Stimulated activated CD8-positive, alpha-beta memory T cell treated with anti-CD3 and anti-CD28 coated beads, Interleukin-2, amount 100 ng/mL, for 48 hours (primary cell): ENCODE measurements at places on chromosomes 3 and 15.

- no peak for DNase-seq
Measured at GRCh38 chr15:27871902-27872260, 227.2 kb downstream of the OCA2 start.

DNA sequence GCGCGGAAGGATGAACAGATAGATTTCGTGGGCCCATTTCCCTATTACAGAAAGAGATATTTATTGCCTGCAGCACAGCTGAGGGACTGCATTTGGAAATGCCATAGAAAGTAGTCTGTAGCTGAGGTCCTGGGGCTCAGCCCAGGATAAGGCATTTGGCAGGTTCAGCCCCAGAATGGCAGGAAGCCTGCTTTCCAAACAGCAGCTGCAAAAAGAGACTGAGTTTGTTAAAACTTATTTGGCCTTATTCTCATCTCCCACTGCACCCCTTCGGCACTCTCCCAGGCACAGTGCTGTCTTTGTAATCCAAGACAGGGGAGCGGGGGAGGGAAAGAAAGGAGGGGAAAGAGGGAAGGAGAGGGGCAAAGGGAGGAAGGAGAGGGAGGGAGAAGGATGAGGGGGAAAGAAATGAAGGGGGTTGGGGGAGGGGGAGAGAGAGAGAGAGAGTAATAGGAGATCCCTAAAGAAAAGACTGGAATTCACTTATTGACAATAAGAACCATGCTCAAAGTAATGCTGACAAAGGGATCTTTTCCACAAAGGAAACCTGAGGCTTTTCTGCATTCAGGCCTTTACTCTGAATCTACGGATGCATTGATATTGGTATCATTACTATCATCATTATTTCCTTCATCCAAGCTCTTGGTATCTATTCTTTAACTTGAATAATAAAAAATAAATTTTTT lies 94.0 kb upstream of the LRRN1 start:
- DNase-seq = no peak

DNA sequence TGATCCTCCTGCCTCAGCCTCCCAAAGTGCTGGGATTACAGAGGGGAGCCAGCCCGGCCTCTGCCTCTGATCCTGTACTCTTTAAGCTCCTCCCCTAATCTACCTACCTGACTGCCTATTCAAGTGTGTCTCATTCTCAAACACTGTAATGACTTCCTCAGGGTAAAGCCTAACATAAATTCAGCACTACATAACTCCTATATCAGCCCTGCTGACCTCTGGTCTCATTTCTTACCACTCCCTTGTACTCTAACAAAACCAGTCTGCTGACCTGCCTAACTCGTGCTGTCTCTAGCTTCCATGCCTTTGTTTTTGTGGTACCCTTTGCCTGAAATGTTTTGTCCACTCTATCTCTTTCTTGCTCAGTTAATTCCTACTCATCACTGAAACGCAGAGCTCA lies 172.1 kb upstream of the IL12A start:
- no peak for DNase-seq

DNA sequence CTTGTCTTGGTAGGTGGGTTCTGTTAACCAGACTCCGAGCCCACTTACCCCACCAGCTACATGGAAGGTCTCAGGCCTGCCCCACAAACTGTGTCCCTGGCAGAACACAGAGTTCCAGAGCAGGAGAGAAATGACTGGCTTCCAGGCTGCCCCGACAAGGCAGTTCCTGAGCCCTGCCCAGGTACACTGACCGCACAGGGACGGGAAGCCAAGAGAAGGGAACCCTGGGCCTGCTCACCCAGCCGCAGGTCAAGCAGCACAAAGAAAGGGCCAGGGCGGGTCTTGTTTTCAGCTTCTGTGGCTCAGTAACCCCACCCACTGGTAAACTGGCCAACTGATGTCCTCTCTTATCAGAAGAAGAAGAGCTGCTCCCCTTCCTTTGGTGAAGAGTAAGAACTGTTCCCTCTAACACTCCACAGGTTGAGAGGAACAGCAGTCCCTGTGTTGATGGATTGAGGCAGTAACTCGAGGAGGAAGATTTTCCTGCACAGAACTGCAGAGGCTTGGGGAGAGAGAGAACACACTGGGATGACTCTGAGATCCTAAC lies 68.4 kb downstream of the CRTC3 start:
- DNase-seq = no peak

GRCh38 chr3:66303491-66303901 lies 82.7 kb downstream of the SLC25A26 start:
- no peak for DNase-seq

DNA sequence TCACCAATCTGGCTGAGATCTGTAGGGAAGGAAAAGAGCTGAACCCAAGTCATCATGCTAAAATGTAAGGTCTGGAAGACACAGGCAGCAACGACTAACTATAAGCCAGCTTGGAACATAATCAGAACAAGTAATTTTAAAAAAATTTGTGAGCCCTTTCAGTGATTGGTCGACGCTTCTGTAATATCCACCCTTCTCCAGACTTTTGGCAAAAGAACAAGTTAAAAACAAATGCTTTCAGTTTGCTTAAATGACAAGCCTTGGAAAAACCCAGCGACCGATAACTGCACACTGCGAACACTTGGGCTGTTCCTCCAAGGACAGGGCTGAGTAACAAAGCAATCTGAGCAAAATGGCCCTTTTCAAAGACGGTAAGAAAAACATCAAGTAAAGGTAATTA lies 49.6 kb downstream of the PCSK6 start:
- DNase-seq = no peak

GRCh38 chr3:55030938-55031337 lies 103.1 kb upstream of the LRTM1 start:
- no peak for DNase-seq

GRCh38 chr15:49238342-49238741 lies 68.3 kb downstream of the GALK2 start:
- DNase-seq = no peak

GRCh38 chr3:156413293-156413892 lies 141.5 kb downstream of the SSR3 start:
- DNase-seq = no peak

- DNase-seq = no peak
Measured at GRCh38 chr3:180762866-180763265, 83.6 kb upstream of the CCDC39 start.

DNA sequence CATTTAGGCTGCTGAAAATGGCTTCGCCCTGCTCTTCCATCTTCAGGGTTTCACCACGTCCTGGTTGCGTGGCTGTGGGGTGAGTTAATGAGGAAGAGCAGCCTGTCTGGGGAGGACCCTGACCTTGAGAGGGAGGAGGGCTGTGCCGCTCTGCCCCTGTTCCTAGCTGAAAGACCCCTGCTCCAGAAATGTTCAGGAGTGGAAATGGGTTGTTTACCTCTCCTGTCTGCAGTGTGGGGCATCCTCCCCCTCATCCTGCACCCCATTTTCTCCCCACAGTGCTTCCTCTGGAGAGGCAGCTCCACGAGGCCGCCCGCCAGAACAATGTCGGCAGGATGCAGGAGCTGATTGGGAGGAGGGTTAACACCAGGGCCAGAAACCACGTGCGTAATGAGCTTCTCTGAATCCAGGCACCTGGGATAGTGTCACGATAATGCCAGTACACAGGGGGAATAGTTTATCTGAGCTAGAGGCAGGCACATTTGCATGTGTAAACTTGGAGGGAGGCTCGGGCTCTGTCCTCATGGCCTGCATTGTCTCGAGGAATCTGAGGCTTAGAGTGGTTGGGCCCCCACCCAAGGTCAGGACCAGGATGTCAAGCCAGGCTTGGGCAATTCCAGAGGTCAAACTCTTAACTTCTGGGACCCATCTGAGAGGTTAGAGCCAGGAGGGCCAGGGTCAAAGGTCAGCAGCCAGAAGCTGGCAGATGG lies 4.0 kb downstream of the ANKDD1A start:
- DNase-seq = no peak

- no peak for DNase-seq
Measured at GRCh38 chr15:99435877-99436541, 129.8 kb upstream of the MEF2A start.

DNA sequence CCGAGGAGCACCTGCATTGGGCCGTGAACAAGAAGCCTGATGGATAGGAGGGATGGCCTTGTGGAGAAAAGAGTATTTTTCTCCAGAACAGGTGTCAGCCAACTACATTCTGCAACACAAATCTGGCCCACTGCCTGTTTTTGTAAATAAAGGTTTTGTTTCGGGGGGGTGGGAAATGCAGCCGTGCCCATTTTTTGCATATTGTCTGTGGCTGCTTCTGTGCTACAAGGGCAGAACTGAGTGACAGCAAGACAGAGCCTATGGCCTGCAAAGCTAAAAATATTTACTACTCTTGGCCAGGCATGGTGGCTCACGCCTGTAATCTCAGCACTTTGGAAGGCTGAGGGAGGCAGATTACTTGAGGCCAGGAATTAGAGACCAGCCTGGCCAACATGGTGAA lies 95.9 kb upstream of the AKAP13 start:
- no peak for DNase-seq

DNA sequence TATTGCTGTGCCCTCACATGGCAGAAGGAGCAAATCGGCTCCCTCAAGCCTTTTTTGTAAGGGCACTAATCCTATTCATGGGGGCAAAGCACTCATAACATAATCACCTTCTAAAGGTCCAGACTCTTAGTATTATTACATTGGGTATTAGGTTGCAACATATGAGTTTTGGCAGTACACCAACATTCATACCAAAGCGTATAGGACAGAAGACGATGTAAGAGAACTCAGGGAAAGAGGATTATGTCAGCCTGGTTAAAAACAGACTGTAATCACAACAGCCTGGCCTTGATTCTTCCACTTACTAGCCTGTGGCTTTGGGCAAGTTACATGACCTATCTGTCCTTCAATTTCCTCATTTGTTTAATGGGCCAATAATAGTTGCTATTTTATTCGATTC lies 828.5 kb upstream of the NECTIN3 start:
- no peak for DNase-seq

DNA sequence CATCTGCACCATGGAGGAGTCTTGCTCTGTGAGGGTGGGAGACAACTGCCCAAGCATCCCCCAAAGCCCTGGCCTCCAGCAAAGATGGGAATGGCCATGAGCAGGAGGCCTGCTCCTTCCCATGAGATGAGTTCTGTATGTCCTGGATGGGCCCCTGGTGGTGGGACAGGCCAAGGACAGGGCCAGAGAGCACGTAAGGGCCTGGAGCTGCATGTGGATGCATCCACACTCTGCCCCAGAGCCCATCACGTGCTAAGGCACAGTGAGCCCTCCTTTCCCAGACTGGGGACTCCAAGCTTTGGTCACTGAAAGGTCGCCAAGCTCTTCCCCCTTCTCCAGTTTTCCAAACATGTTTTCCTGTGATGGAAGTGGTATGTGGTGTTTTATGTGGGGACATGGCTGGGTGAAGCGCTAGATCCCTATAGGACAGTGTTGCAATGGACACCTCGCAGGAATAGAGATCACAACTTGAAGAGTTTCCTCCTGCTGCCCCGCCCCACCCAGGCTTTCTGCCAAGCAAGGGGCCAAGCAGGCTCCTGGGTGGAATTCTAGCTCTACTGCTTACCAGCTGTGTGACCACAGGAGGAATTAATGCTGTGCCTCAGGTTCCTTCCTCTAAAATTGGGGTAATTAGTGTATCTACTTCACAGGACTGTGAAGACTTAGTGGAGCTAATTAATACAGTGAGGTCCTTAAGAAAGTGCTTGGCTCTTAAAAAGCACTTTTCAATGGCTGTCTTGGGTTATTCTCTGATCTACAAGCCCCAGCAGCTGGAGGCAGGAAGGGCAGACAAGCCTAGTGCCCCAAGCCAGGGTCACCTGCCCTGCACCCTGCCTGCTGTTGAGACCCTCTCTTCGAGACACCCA lies 106.4 kb upstream of the RPL32 start:
- no peak for DNase-seq

- no peak for DNase-seq
Measured at GRCh38 chr15:85742186-85742821, 52.4 kb downstream of the KLHL25 start.

GRCh38 chr3:192816351-192816750 lies 89.0 kb upstream of the FGF12 start:
- no peak for DNase-seq

DNA sequence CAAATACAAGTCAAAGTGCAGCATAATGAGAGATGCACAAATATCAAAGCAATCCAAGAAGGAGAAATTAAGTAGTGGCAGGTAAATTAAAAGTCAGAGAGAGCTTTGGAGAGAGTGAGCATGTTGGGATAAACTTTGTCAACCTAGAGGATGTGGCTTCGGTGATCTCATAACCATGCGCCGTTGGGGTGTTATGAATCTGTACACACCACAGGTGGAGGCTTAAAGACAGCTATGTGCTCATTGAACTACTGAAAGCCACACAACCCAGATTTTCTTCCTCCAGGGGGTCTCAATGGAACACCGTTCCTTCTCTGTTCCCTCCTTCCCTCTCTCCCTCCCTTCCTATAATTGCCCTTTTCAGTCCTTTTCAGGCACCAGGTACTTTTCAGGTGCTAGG lies 52.0 kb downstream of the SUCNR1 start:
- DNase-seq = no peak

GRCh38 chr15:40097968-40098476 lies 10.7 kb downstream of the BMF start:
- DNase-seq = no peak

- DNase-seq = no peak
Measured at GRCh38 chr3:62567097-62568021, 194.0 kb upstream of the FEZF2 start.

- no peak for DNase-seq
Measured at GRCh38 chr3:147538034-147538433, 128.9 kb downstream of the ZIC1 start.

- no peak for DNase-seq
Measured at GRCh38 chr15:99764522-99764921, 31.3 kb upstream of the LYSMD4 start.

GRCh38 chr3:62057339-62058047 lies 315.9 kb downstream of the FEZF2 start:
- no peak for DNase-seq

- no peak for DNase-seq
Measured at GRCh38 chr3:188437926-188438325, 284.0 kb downstream of the LPP start.

- DNase-seq = no peak
Measured at GRCh38 chr15:52153900-52154895, 37.0 kb downstream of the GNB5 start.

DNA sequence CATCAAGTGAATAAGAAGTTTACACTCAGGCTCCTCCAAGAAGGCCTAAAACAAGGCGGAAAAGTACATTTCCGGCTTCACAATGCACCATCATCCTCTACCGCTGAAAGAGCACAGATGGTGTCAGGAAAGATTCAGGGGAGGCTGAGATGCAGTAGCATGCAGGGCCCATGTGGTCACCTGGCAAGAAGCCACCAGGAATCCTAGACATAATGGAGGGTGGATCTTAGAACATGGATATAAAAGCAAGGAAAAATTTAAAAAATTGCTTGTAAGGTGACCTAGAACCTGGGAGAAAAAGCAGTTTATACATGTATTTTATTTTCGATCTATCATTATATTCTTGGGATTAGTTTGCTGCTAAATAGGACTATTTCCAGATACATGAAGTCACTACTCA lies 21.9 kb upstream of the OTOL1 start:
- no peak for DNase-seq

DNA sequence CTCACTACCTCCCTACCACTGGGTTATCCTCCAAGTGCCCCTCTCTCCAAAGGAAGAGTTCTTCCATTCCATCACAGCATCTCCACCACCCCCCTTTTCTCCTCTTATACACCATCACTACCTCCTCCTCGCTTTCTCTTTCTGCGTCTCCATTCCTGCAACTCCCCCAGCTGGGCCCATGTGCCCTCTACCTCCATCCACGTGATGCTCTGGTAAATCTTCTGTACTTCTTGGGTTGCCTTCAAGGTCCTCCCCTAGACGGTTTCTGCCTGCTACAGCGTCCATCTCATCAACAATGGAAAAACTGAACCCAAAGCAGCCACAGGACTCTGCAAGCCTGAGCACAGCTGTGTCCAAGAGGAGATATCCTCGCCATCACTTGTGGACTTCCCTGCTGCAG lies 129.5 kb upstream of the SLCO3A1 start:
- DNase-seq = no peak
